Aorta (tissue), 5 donors: ENCODE measurements at places on chromosomes 3 and 15. TPM values are rescaled to one million over a fixed set of nuclear protein-coding genes. Genes with fewer than 3 reads are reported as not detected.

SLC9C1 gene
- 0.81 TPM for total RNA-seq

MAN2C1 gene
- total RNA-seq, result 198 TPM

DNA sequence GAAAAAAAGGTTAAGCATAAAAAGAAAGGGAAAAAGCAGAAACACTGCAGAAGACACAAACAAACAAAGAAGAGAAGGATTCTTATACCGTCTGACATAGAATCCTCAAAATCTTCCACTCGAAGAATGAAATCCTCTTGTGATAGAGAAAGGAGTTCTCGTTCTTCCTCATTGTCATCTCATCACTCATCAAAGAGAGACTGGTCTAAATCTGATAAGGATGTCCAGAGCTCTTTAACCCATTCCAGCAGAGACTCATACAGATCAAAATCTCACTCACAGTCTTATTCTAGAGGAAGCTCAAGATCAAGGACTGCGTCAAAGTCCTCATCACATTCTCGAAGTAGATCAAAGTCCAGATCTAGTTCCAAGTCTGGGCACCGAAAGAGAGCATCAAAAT, 16.5 kb upstream of the ZBTB47 start:
- no peak for DNase-seq

DNA sequence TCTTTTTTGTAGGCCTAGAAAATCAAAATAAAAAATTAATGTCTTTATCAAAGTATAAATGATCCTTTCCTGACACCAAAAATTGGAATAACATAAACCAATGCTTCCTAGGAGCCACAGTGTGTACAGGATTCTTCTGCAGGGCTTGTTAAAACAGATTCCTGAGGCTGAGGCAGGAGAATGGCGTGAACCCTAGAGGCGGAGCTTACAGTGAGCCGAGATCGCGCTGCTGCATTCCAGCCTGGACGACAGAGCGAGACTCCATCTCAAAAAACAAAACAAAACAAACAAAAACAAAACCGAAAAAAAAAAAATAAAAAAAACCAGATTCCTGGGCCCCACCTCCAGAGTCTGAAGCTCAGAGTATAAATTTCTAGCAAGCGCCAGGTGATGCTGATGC, 78.0 kb downstream of the PEX5L start:
- no peak for DNase-seq

DNA sequence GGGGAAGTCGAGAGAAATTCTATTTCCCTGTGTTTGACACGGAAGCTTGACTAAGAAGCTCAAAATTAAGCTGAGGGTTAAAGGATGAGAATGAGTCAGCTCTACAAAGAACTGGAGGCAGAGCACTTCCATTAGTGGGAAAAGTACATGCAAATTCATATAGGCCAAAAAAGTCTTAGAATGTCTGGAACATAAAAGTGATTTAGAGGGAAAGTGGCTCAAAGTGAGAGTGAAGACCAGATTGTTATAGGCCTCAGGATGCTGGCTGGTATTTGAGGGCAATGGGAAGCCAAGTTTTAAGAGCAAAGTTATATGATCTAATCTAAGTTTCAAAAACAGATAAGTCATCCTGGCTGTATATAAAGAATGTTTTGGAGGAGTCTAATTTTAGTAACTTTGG, 857.3 kb downstream of the NAALADL2 start:
- DNase-seq, result no peak

GRCh38 chr3:149245738-149246451, 24.3 kb upstream of the CP start:
- no peak for DNase-seq

GRCh38 chr3:131802029-131802428, 232.8 kb downstream of the CPNE4 start:
- no peak for DNase-seq

GRCh38 chr3:36312351-36312750, 68.0 kb upstream of the STAC start:
- no peak for DNase-seq

DNA sequence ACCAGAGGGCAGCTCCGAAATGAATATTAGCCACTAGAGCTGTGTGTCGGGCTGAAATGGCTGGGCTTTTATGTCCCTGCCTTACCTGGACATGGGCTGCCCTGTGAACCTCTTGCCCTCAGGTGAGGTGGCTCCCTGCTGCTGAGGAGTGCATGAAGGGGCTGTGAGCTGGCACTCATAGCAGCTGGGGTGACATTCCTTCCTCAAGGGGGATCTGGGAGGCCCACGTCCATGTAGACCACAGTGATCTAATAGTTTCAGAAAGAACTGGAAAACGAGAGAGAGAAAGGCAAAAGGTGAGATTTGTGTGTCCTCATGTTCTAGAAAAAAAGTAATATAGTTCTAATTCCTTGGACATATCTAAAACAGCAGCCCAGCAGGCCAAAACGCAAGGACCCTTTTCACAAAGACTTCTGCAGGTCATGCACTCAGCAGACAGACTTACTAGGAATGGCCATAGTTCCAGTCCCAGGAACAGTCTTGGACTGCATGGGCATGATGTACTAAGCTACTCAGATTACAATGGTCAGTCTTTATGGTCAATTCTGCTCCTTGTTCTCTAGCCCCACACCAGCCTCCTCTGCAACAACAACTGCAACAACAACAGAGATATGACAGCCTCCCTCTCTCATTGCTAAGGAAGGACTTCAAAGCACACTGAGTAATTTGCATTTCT, 10.8 kb upstream of the SLC24A5 start:
- no peak for DNase-seq
